ENCODE measurements at places on chromosomes 4 and X. TPM values are rescaled to one million over a fixed set of nuclear protein-coding genes. Genes with fewer than 3 reads are reported as not detected.
A peak's percentile ranks its signal among the peaks of the same experiment; 100 is the strongest.

- peaks cover 32% of the 10 kb centered on the region for H3K4me1 ChIP-seq
- no peak overlapping the region for H3K4me3 ChIP-seq
- H3K27me3 ChIP-seq: no peaks in the 10 kb centered on the region
- H3K27ac ChIP-seq: no peak overlapping the region
- DNase-seq: no peak
Measured at GRCh38 chrX:68403522-68403921, 29.8 kb downstream of the OPHN1 start.

- H3K4me3 ChIP-seq: no peak overlapping the region
- peak; percentile 56 for DNase-seq
- H3K4me1 ChIP-seq: peaks cover 23% of the 10 kb centered on the region
- no peak overlapping the region for H3K27ac ChIP-seq
Measured at GRCh38 chr4:150297861-150298474, 219.7 kb downstream of the DCLK2 start.

DNA sequence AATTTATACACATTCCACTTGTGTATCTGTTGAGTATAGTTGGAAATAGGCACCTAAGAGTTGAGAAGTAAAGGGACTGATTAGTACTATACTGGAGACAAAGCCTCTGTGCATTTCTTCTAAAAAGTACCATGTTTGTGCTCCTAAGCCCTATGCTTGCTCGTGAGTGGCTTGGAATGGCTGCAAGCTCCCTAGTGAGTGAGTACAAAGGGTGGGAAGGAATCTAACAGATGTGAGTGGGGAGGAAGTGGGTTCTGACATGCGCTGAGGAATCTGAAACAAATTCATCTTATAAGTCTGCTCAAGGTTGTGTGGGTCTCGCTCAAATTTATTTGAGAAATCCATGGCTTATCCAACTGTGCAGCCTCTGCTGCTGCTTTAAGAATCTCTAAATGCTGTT lies 13.3 kb downstream of the SPCS3 start:
- peaks cover 2% of the 10 kb centered on the region for H3K27me3 ChIP-seq
- H3K4me1 ChIP-seq: peaks cover 25% of the 10 kb centered on the region
- no peak for DNase-seq
- H3K4me3 ChIP-seq: no peak overlapping the region
- no peak overlapping the region for H3K27ac ChIP-seq

GRCh38 chr4:156326246-156326645 lies 372.6 kb upstream of the CTSO start:
- H3K27me3 ChIP-seq: no peaks in the 10 kb centered on the region
- H3K4me1 ChIP-seq: peaks cover 48% of the 10 kb centered on the region
- H3K36me3 ChIP-seq: no peaks in the 10 kb centered on the region
- DNase-seq: no peak
- H3K27ac ChIP-seq: no peak overlapping the region
- no peak overlapping the region for H3K4me3 ChIP-seq

DNA sequence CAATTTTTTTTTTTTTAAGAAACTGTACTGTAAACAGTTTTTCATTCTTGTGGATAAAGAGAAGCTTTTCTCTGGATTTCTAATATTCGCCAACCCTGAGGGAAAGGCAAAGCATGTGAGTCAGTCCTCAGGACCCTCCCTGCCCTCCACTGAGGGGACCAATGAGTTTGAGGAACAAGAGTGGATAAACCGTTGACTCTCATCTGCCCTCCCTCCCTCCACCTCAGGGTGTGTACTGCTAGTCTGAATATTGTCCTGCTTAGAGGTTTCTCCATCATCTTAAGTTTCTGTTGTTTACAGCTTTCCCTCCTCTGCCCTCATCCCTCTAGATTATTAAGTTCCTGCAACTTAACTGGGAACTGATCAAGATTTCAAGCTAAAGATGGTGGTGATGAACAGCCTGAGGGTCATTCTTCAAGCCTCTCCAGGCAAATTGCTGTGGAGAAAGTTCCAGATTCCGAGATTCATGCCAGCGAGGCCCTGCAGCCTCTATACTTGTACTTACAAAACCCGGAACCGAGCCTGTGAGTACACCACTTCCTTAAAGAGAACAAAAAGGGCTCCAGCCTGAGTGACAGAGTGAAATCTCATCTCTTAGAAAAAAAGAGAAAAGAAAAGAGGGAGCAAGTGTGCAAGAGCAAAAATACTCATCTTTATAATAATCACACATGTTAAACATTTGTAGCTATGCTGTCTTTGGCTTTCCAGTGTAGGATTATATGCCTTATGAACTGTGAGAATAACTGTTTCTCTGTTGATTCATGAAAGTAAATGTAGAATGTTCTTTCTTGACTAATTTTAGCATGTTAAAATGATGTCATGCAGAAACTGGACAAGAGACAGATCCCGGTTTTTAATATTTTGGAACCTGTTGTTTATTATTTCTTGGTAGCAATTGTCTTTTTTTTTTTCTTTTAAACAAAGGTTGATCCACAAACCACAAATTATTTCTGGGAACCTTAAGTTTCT lies 11.9 kb downstream of the CA5B start:
- peaks cover 34% of the 10 kb centered on the region for H3K4me1 ChIP-seq
- H3K36me3 ChIP-seq: no peaks in the 10 kb centered on the region
- H3K4me3 ChIP-seq: peak overlapping the region; percentile 76

DNA sequence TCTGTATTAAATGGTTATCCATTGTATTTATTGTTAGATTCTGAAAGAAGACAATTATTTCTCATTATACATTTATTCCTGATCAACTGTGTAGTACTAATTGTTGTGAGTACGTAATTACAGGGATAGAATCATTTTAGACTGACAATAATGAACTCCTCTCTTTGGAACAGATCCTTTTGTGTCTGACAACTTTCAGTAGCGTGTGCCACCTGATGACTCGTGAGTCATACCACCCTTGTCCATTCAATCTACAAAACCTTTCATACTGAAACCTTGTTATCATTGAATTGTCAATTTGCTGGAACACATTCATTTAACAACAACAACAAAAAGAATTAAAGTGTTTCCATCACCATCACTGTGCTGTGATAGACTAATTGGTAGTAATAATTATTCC lies 602.7 kb upstream of the PCDH7 start:
- H3K36me3 ChIP-seq: no peaks in the 10 kb centered on the region
- no peaks in the 10 kb centered on the region for H3K4me1 ChIP-seq
- H3K27ac ChIP-seq: no peak overlapping the region
- H3K4me3 ChIP-seq: no peak overlapping the region
- DNase-seq: no peak

- H3K4me1 ChIP-seq: peaks cover 8% of the 10 kb centered on the region
- H3K4me3 ChIP-seq: 0 out of 2 replicates have a peak overlapping the region, but pooled peaks have one; percentile 6
- peak overlapping the region; percentile 58 for H3K27ac ChIP-seq
- peak; percentile 22 for DNase-seq
- no peaks in the 10 kb centered on the region for H3K36me3 ChIP-seq
Measured at GRCh38 chrX:103941201-103941975, 21.0 kb upstream of the TMSB15B start.

DNA sequence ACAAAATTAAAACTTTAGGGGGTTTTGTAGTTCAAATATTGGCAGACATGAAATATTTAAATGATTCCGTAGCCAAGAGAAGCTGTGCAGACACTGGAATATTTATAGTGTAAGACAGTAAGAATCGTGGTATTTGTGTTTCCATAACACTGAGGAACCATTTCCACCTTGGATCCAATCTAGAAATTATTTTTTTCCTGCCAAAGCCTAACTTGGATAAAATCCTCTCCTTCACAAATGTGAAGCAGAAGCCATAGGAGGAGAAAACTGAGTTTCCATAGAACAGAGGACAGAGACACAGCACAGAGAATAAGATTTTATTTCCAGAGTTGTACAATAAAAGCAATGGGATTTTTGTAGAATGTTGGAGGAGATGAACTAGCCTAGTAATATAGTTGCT lies 19.9 kb upstream of the SRPX start:
- H3K4me3 ChIP-seq: no peak overlapping the region
- no peaks in the 10 kb centered on the region for H3K27me3 ChIP-seq
- peaks cover 9% of the 10 kb centered on the region for H3K4me1 ChIP-seq
- no peak for DNase-seq
- no peaks in the 10 kb centered on the region for H3K36me3 ChIP-seq

- no peak overlapping the region for H3K4me3 ChIP-seq
- no peak for DNase-seq
- H3K27ac ChIP-seq: no peak overlapping the region
- no peaks in the 10 kb centered on the region for H3K36me3 ChIP-seq
Measured at GRCh38 chr4:159052315-159052714, 50.6 kb upstream of the RAPGEF2 start.

- peaks cover 3% of the 10 kb centered on the region for H3K27me3 ChIP-seq
- peaks cover 14% of the 10 kb centered on the region for H3K36me3 ChIP-seq
- peak overlapping the region; percentile 82 for H3K27ac ChIP-seq
- peak overlapping the region; percentile 94 for H3K4me3 ChIP-seq
- peak; percentile 63 for DNase-seq
- peaks cover 52% of the 10 kb centered on the region for H3K4me1 ChIP-seq
Measured at GRCh38 chr4:54226404-54227255, 2.5 kb upstream of the PDGFRA start.

GRCh38 chr4:101885574-101885973 lies 95.0 kb downstream of the BANK1 start:
- DNase-seq: no peak
- no peaks in the 10 kb centered on the region for H3K4me1 ChIP-seq
- no peak overlapping the region for H3K27ac ChIP-seq
- H3K4me3 ChIP-seq: no peak overlapping the region
- no peaks in the 10 kb centered on the region for H3K27me3 ChIP-seq
- H3K36me3 ChIP-seq: no peaks in the 10 kb centered on the region

GRCh38 chr4:81600520-81601357 lies 129.0 kb upstream of the RASGEF1B start:
- DNase-seq: no peak
- H3K4me3 ChIP-seq: no peak overlapping the region
- no peaks in the 10 kb centered on the region for H3K4me1 ChIP-seq
- H3K36me3 ChIP-seq: no peaks in the 10 kb centered on the region

DNA sequence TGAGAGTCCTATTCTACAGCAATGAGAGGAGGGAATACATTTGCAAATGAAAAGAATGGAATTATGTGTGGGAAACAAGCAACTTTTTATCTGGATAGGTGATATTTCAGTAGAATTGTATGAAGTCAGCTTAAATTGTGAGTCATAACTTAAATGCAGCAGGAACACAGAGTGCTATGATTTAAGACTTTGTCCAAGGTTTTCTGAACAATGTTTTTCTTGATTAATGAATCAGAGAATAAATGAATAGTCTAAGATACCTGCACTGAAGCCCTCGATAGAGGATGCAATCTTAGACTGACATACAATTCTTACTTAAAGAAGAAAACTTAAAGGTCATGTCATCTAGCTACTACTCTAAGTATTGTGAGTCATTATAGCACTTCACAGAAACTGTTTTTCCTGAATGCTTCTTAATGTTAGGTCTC lies 8.0 kb downstream of the ARHGEF38 start:
- no peak overlapping the region for H3K27ac ChIP-seq
- H3K4me1 ChIP-seq: no peaks in the 10 kb centered on the region
- no peaks in the 10 kb centered on the region for H3K36me3 ChIP-seq
- peaks cover 11% of the 10 kb centered on the region for H3K27me3 ChIP-seq

- no peak for DNase-seq
- no peak overlapping the region for H3K27ac ChIP-seq
- no peaks in the 10 kb centered on the region for H3K27me3 ChIP-seq
- no peak overlapping the region for H3K4me3 ChIP-seq
Measured at GRCh38 chr4:106255195-106255594, 60.8 kb downstream of the TBCK start.

GRCh38 chr4:48064349-48064748 lies 47.8 kb downstream of the NIPAL1 start:
- no peaks in the 10 kb centered on the region for H3K36me3 ChIP-seq
- no peak for DNase-seq
- H3K27me3 ChIP-seq: peaks cover 14% of the 10 kb centered on the region
- no peak overlapping the region for H3K4me3 ChIP-seq
- no peak overlapping the region for H3K27ac ChIP-seq
- H3K4me1 ChIP-seq: no peaks in the 10 kb centered on the region

GRCh38 chr4:175614890-175615289 lies 197.2 kb downstream of the GPM6A start:
- H3K4me1 ChIP-seq: no peaks in the 10 kb centered on the region
- H3K36me3 ChIP-seq: no peaks in the 10 kb centered on the region
- no peak overlapping the region for H3K27ac ChIP-seq
- H3K4me3 ChIP-seq: no peak overlapping the region
- DNase-seq: no peak
- no peaks in the 10 kb centered on the region for H3K27me3 ChIP-seq

GRCh38 chr4:146063143-146063542 lies 112.4 kb upstream of the LSM6 start:
- H3K36me3 ChIP-seq: no peaks in the 10 kb centered on the region
- no peak overlapping the region for H3K27ac ChIP-seq
- H3K27me3 ChIP-seq: peaks cover 7% of the 10 kb centered on the region

DNA sequence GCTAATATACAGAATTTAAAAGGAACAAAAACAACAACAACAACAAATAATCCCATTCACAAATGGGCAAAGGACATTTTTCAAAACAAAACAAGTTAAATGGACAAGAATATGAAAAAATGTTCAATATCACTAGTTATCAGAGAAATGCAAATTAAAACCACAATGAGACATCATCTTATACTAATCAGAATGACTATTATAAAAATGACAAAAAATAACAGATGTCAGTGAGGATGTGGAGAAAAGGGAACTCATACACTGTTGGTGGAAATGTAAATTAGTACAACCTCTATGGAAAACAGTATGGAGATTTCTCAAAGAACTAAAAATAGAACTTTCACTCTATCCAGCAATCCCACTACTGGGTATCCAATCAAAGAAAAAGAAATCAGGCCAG lies 92.6 kb downstream of the KIT start:
- DNase-seq: no peak
- no peaks in the 10 kb centered on the region for H3K27me3 ChIP-seq
- no peaks in the 10 kb centered on the region for H3K36me3 ChIP-seq
- H3K4me1 ChIP-seq: no peaks in the 10 kb centered on the region
- no peak overlapping the region for H3K27ac ChIP-seq
- H3K4me3 ChIP-seq: no peak overlapping the region

GRCh38 chr4:80655662-80656061 lies 320.1 kb downstream of the CFAP299 start:
- no peak for DNase-seq
- H3K4me1 ChIP-seq: peaks cover 9% of the 10 kb centered on the region
- H3K4me3 ChIP-seq: no peak overlapping the region
- peaks cover 2% of the 10 kb centered on the region for H3K27me3 ChIP-seq

DNA sequence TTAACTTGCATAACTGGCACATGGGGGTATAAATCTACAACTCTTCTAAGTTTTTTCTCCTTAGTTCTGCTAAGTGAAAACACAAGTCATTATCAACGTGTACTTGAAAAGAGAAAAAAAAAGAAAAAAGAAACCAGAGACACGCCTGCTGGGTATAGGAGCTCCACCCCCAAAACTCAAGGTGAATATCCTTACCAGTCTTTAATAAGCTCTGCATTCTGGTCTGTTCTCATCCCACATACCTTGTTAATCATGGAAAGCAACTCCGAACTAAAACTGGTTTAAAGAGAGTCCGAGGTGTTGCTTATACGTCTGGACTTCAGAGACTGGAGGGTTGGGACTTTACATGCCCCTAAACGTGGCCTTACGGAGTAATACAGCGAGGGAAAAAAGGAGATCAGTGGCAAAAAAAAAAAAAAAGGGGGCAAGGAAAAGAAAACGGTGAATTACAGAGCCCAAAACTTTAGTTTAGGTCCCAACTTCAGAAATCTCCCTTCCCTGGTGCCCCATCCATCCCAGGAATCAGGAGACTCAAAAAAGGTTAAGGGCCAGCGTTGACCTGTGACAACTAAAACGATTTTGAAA lies 1.0 kb downstream of the PGRMC2 start:
- peaks cover 43% of the 10 kb centered on the region for H3K36me3 ChIP-seq
- DNase-seq: peak; percentile 27
- peak overlapping the region; percentile 95 for H3K4me3 ChIP-seq
- peak overlapping the region; percentile 88 for H3K27ac ChIP-seq
- H3K4me1 ChIP-seq: peaks cover 46% of the 10 kb centered on the region
- H3K27me3 ChIP-seq: no peaks in the 10 kb centered on the region

- H3K36me3 ChIP-seq: no peaks in the 10 kb centered on the region
- DNase-seq: no peak
- H3K4me1 ChIP-seq: peaks cover 20% of the 10 kb centered on the region
Measured at GRCh38 chr4:66182636-66183035, 512.3 kb upstream of the EPHA5 start.

Gene HTRA3
- 6.8 TPM for total RNA-seq

Gene IL9R
- total RNA-seq: not detected

Gene GIMD1
- total RNA-seq: not detected

All from HFFc6 (cell line).